ENCODE measurements at places on chromosomes 5 and 9.

DNA sequence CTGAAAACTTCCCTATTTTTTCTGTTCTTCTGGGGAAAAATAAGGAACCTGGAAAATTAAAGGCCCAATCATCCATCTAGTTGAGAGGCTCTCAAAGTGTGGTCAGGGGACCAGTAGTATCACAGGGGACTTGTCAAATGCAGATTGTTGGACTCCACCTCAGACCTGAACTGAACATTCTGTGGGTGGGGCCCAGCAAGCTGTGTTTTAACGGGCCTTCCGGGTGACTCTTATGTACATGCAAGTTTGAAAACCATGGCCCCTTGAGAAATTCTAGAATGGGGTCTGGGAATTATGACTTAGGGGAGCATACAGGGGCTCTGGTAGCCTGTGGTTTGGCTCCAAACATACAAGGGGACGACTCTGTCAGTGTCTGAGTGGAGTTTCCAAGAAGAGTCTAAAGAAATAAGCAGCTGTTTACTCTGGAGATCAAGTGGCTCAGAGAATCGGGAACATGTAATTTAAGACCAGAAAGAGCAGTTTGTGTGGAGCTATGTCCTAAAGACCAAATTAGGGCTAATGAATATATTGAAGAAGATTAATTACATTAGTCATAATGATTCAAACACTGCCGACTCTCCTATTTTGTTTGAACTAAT, 177.4 kb downstream of the SLC28A3 start:
- no peak for DNase-seq

- DNase-seq, result no peak
Measured at GRCh38 chr5:181043285-181044092, 3.4 kb downstream of the BTNL9 start.

- DNase-seq, result no peak
Measured at GRCh38 chr5:23024470-23024869, 171.3 kb upstream of the CDH12 start.

DNA sequence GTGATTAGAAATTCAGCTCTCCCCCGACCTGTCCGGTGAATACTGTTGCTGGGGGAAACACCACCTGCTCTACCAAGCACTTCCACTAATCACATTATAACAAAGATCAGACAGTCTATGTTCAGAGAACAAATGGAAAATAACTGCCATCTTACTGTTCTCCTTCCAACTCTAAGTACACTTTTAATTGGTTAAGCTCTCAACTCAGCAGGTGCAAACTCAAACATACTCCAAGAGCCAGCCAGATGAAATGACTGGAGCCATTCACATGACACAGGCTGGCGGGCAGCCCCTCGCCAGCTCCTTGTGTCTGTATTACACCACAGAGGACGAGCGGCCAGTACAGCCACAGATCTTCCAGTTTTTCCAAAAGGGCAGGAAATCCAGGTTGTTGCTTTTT, 16.1 kb downstream of the LIFR start:
- no peak for DNase-seq

- peak; percentile 34 for DNase-seq
Measured at GRCh38 chr5:134526483-134527155, 1.1 kb downstream of the JADE2 start.

GRCh38 chr5:133400831-133401351, 211.4 kb downstream of the FSTL4 start:
- no peak for DNase-seq

DNA sequence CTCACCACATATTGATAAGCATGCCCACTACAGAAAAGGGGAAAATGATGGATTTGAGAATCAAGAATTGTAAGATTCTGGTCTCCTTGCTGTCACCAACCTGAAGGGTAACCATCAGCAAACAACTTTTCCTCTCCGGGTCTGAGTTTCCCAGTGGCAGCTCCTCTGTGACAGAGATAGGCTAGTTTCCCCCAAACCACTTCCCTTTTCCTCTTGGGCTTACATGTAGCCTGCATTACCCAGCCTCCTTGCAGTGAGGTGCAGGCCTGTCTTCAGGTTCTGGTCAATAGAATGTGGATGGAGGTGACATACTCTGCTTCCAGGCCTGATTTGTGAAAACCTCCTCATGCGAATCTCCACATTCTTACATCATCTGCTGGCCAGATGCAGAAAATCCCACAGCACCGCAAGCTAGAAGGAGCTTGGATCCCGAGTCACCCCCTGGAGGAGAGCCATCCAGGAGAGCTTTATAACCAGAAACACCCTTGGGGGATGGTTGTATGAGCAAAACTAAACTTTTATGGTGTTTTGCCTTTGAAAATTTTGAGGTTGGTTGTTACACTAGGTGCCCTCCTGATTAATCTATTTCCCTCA, 206.1 kb downstream of the RGS3 start:
- DNase-seq, result no peak

DNA sequence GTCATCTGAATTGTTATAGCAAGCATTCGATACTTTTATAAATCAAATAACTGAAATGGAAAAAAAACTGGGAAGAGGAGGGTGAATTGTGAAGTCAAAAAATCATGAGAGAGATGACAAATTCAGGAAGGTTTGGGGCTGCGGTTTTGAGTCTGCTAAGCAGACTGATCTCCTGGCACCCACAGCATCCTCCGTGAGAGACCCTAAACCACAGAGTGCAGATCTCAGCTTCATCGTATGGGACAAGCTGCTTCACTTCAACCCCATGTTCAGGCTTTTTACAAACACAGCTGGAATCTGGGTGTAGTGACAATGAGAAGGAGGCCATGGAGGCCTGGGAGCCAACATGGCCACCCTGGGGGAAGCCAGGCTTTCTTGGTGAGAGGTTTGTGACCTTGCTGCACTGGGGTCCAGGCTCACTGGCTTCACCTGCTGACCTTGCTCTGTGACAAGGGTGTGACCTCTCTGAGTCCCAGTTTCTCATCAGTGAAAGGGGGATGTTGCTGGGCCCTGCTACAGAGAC, 19.4 kb downstream of the USP20 start:
- no peak for DNase-seq

- DNase-seq, result no peak
Measured at GRCh38 chr9:88818495-88819201, 172.6 kb upstream of the S1PR3 start.

GRCh38 chr5:9009931-9010651, 535.8 kb downstream of the SEMA5A start:
- DNase-seq, result no peak

DNA sequence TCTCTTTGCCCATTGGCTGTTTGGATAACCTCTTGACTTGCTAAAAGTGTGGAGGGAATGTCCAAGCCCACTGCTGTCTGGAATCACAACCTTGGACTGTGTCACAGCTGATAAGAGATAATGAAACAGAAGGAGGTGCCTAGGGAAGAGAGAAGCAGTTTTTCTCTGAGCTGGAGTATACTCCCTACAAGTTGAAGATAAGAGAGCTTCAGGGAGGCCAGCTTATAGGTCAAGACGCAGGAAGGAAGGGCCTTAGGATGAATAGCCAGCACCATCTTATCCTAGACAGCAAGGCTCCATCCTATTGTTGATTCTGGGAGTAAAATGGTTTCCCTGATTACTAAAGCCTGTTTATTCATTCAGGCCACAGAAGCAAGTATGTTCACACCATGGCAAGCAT, 244.7 kb downstream of the NPR3 start:
- no peak for DNase-seq

DNA sequence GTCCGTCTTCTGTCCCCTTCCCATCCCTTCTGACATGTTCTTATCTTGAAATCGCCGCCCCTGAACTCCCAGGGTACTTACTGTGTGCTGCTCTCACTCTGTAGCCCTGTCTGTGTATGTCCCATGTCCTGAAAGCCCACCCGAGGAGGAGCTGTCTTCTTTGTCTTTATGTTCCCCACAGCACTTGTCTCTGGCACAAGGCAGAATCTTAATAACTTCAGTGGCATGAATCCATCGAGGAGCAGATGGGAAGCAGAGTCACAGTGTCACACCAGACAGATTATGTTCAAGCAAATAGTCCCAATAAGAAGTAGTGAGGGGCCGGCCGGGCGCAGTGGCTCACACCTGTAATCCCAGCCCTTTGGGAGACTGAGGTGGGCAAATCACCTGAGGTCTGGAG, 29.7 kb upstream of the LTC4S start:
- DNase-seq, result no peak

DNA sequence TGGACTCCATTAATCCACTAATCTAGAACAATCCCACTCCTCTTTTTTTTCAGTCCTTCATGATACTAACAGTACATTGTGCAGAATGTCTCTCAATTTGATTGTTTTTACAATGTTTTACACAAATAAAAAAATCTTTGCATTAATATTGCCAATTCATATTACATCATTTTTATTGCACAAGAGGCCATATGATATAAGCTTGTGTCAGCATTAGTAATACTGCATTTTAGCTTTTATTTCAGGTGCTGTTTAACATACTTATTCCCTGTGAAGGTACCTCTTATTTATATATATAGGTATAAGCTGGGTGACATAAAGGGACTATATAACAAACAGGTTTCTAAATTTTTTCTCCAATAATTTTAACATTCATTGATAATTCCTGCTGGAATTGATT, 737.4 kb downstream of the DNAH5 start:
- no peak for DNase-seq

GRCh38 chr9:92185096-92185495, 69.9 kb upstream of the SPTLC1 start:
- no peak for DNase-seq

DNA sequence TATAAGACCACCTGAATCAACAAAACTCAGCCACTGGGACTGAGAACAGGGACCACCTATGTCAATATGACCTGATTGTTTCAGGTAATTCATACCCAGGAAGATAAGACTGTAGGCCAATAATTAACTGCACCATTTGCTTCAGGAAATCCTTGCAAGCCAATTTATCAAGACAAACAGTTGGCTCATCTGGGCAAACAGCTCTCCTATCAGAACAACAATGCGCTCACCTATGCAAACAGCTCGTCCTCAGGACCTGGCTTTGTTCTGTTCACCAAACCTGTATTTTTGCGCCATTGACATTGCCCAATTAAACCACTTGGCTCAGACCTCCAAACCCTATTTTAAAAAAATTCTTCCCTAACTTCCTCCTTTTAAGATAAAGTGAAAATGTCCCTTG, 92.3 kb upstream of the MARCHF11 start:
- DNase-seq, result no peak

DNA sequence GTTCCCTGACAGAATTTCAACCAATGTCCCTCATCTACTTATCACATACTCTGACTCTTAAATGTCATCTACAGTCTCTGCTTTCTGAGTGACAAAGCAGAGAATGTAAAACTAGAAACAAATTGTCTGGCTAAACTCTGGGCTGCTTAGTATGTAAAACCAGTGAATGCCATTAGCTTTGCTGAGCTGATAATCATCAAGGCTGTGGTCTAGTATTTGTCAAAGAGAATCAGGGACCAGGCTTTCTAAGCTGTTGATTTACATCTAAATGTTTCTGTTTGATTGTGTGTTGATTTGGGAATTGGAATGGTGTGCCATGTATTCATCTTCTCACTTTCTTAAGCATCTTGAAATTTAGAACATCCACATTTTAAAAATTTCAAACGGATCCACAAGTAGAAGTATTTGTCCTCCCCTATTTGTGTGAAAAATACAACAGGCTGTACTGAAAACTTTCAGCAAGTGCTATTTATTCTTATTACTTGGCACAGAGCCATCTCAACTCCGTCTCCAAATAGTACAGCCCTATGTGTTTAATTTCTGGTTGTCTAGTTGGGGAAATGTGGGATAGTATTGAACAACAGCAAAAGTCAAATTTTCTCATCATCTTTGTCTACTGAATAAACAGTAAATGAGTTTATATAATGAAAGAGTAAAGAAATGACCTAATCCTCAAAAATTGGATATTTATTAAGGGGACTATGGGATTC, 251.5 kb downstream of the KCTD16 start:
- DNase-seq, result no peak

- no peak for DNase-seq
Measured at GRCh38 chr9:104740621-104741020, 6.9 kb upstream of the NIPSNAP3A start.

GRCh38 chr9:36993933-36994764, 39.9 kb downstream of the PAX5 start:
- DNase-seq, result no peak

DNA sequence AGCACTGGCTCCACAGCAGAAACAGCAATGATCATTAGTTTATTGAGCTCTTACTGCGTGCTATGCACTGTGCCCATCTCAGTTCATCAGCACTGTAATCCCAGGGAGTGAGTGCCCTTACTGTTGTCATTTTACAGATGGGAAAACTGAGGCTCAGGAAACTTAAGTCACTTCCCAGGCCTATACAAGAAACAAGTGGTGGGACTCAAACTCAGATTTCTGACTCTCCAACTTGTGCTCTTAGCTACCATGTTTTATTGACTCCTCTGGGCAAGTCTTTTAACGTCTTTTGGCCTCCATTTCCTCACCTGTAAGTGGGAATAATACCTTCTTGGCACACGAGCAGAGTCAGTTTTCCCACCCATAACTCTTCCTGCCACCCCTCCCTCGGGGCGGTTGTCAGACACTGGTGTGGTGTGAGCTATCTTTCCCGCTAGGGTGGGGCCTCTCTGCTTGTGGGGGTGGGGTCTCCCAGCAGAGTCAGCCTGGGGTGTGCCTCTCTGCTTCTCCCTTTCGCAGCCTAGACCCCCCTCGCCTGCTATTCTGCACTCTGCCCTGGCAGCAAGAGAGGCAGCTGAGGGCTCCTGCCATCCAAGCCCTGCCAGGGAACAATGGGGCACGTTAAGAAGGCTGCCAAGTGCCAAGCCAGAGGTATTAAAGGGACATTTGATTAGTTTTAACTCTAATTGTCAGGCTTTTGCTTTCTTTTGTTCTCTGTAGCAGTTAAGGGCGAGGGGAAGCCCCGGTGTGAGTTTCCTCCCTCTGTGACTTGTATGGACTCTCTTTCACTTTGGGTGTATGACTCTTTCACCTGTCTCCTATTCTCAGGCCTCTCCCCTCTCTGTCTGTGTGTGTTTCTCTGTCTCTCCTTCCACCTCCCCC, 12.1 kb downstream of the GALNT10 start:
- DNase-seq, result peak; percentile 50

GRCh38 chr9:2743937-2744529, 26.7 kb downstream of the KCNV2 start:
- no peak for DNase-seq

GRCh38 chr5:149114403-149115312, 26.6 kb upstream of the ABLIM3 start:
- DNase-seq, result peak; percentile 9

GRCh38 chr5:154467655-154468354, 10.2 kb downstream of the HAND1 start:
- peak; percentile 49 for DNase-seq

- DNase-seq, result no peak
Measured at GRCh38 chr5:173950829-173951228, 38.1 kb upstream of the C5orf47 start.

DNA sequence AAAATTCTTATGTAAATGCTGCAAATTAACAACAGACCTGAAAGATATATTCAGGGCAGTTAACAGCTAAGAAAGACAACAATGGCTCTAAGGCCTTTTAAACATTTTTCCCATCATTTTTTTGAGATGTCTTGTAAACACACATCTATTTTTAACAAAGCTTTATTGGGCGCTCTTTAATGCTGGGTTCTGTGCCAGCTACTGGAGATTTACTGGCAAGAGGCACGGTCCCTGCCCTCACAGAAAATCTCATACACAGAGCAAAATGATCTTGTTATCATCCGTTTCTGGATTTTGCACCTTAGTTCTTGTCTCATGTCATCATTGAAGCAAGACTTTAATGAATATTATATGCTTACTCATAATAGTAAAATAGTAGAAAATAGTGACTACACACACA, 1022.3 kb upstream of the WWC1 start:
- DNase-seq, result no peak

GRCh38 chr9:110282018-110282738, 25.9 kb upstream of the TXN start:
- no peak for DNase-seq

GRCh38 chr9:116992865-116993264, 305.8 kb downstream of the TRIM32 start:
- DNase-seq, result no peak

GRCh38 chr9:126373241-126373640, 46.6 kb downstream of the MVB12B start:
- no peak for DNase-seq

All from stimulated activated CD4-positive, alpha-beta T cell treated with anti-CD3 and anti-CD28 coated beads, Interleukin-2, amount 100 ng/mL, for 4 hours (primary cell).